Ureter (tissue), 1 donor: ENCODE measurements at places on chromosomes 3 and 15.

DNA sequence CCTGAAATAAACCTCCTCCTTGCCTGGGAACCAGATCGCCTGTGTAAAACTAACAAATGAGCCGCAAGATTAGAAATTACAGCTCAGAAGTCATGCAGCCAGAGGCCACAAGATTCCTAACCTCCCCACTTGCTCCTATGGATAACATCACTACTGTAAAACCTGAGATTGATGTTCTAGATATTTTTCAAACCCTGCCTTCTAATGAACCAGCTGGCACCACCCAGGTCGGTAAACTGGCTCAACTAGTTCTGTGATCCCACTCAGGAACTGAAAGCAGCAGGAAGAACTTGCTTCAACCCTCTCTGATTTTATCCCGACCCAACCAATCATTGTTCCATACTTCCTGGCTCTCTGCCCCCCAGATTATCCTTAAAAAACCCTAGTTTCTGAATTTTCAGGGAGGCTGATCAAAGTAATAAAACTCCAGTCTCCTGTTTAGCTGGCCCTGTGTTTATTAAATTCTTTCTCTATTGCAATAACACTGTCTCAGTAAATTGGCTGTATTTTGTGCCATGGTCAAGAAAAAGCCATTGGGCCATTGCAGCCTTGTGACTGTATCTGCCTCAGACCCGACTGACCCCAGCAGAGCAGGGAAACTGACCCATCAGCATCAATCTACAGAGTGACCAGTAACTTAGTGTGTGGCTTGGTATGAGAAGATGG is 98.9 kb downstream of the RPLP1 start:
- DNase-seq: no peak

- no peak for DNase-seq
These were observed 440.7 kb upstream of the THBS1 start for GRCh38 chr15:39140060-39140604.

GRCh38 chr3:57960174-57960505 is 48.1 kb upstream of the FLNB start:
- no peak for DNase-seq

DNA sequence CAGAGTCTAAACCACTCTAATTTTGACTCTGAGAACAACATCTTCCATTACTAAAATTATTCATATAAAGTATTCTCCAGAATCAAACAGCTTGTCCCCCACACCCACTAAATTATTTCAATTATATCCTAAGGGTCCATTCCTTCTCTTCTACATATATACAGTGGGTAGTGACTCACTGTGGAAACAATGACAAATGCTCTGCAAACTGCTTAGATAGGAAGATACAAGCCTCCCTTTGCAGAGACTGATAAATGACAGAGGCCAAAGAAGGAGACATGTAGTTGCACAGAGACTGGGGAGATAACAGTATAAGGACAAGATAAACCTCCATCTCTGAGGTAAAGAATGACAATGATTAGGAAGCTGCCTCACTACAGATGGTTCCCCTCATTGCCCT is 1087.4 kb downstream of the AGBL1 start:
- no peak for DNase-seq

DNA sequence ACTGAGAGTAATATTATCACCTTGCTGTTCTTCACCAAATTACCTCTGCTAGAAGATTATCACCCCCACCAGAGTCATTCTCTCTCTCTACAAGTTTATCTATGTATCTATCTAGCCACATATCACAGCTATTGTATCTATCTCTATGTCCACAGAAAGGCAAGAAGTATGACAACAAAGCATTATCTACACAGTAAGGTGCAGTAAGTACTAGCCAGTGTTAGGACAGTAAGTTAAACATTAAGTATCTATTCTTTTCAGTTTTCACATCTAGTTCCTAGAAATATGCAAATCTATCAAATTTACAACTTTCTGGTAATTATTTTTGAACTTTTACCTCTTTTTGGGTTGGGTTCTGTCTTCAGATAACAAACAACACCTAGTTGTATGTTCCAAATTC is 26.5 kb upstream of the XXYLT1 start:
- DNase-seq: no peak

GRCh38 chr3:32848215-32848614 is 30.4 kb downstream of the TRIM71 start:
- no peak for DNase-seq

GRCh38 chr3:105806359-105806758 is 62.5 kb downstream of the CBLB start:
- DNase-seq: no peak

GRCh38 chr15:81211376-81211775 is 14.7 kb downstream of the IL16 start:
- no peak for DNase-seq

DNA sequence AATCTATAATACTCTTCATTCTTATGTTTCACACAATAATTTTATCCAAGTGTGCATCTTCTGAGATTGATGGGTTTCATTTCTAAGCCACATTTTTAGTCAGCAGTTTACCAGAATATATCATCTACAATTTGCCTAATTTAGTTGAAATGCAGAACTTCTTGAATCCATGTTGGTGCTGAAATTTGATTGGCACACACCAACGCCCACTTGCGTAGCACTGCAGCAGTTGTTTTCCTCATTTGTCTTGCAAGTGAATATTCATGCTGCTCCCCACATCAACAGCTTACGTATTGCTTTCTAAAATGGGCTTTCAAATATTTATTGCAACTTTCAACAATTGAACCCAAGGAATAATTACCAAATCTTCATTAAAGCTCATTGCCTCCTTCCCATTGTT is 87.8 kb upstream of the CTDSPL start:
- DNase-seq: no peak

- no peak for DNase-seq
These were observed 227.5 kb downstream of the NEK10 start for GRCh38 chr3:27141668-27142067.

GRCh38 chr3:115581362-115582135 is 41.8 kb upstream of the GAP43 start:
- DNase-seq: no peak

- DNase-seq: no peak
These were observed 99.2 kb upstream of the RGMA start for GRCh38 chr15:93188236-93188635.

- DNase-seq: no peak
These were observed 52.2 kb upstream of the HES1 start for GRCh38 chr3:194083637-194084224.

GRCh38 chr3:75049533-75049932 is 435.1 kb upstream of the CNTN3 start:
- DNase-seq: no peak

DNA sequence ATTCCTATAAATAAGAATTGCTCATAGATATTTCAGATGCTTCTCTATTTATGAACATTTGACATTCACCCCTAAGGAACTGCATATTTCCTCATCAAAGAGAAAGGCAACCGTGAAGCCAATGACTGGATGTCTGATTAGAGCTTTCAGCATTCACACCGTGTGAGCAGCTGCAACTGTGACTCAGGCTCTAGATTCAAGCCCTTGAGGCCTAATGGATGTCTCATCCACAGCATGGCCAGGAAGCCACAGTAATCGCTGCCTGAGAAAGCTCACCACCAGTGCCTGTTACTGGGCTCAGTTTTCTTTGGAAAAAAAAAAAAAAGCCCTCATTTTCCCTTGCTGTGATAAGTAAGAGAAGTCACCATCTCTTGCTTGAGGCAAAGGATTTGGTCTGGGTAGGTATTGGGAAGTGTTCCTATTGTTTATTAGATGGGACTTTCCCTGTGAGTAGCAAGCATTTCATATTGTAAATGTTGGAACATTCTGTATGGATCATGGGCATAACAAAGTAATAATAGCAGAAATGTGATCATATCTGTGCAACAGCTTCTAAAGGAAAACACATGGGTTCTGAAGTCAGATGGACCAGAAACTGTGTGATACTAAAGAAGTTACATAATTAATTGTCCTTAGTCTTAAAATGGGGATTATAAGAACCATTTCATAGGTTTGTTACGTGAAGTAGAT is 783.7 kb downstream of the AGBL1 start:
- DNase-seq: no peak

GRCh38 chr3:190038050-190038933 is 82.4 kb downstream of the P3H2 start:
- peak; percentile 85 for DNase-seq
